ENCODE measurements at places on chromosomes 12 and 14.

GRCh38 chr12:41140117-41140516, 48.0 kb upstream of the PDZRN4 start:
- DNase-seq = no peak

GRCh38 chr12:47280543-47281300, 201.0 kb upstream of the AMIGO2 start:
- no peak for DNase-seq

DNA sequence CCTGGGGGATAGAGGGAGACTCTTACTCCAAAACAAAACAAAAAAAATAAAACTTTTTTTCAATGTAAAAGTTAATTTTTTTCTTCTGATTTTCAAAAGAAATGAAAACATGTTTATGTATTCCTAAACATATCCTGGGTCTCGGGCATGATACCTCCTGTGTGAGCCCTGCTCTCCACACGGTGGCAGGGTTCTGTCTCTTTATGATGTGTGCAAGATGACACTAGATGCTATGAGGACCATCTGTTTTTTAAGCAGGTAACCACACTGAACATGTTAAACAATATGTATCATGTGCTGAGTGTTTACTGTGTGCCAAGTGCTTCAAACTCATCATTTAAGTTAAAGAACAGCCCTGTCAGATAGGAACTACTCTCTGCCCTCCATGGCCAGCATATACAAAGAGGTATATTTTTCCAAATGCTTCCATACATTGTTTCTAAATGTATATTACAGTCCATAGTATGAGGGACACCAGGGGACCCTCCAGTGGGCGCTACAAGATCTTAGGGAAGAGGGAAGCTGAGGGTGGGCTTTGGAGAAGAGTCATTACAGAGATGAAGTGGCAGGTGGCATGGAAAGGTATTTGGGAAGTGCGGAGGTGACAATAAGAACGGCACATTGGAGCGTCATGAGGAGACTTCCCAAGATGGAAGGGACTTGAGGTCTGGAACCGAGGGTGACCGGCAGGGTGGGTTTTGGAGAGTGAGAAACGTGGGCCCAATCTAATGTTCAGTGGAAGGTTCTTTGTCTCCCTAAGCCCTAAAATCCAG, 28.5 kb downstream of the FOS start:
- DNase-seq = peak; percentile 70

- no peak for DNase-seq
Measured at GRCh38 chr12:31726575-31726974, 2.2 kb downstream of the AMN1 start.

GRCh38 chr14:104724981-104725771, 1.1 kb downstream of the ADSS1 start:
- DNase-seq = no peak

DNA sequence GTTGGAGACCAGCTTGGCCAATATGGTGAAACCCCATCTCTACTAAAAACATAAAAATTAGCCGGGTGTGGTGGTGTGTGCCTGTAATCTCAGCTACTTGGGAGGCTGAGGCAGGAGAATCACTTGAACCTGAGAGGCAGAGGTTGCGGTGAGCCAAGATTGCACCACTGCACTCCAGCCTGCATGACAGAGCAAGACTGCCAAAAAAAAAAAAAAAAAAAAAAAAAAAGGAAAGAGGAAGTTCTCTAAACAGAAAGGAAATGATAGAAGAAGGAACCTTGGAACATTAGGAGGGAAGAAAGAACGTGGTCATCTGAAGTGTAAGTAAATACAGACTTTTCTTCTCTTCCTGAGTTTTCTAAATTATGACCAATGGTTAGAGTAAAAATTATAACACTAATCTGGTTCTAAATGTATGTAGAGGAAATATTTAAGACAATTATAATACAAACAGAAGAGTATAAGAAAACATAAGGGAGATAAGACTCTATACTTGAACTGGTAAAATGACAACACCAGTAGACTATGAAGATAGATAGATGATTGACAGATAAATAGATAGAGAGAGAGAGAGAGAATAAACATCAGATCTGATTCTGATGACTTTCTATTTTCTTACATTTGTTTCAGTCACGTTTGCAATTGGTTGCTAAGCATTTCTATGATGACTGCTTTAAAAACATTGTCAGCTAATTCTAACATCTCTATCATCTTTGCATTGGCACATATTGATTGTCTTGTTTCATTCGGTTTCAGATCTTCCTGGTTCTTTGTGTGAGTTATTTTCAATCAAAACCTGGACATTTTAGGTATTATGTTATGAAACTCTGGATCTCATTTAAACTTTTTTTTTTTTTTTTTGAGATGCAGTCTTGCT, 12.9 kb upstream of the CORO1C start:
- no peak for DNase-seq

GRCh38 chr12:32644431-32644830, 34.7 kb upstream of the DNM1L start:
- DNase-seq = no peak

DNA sequence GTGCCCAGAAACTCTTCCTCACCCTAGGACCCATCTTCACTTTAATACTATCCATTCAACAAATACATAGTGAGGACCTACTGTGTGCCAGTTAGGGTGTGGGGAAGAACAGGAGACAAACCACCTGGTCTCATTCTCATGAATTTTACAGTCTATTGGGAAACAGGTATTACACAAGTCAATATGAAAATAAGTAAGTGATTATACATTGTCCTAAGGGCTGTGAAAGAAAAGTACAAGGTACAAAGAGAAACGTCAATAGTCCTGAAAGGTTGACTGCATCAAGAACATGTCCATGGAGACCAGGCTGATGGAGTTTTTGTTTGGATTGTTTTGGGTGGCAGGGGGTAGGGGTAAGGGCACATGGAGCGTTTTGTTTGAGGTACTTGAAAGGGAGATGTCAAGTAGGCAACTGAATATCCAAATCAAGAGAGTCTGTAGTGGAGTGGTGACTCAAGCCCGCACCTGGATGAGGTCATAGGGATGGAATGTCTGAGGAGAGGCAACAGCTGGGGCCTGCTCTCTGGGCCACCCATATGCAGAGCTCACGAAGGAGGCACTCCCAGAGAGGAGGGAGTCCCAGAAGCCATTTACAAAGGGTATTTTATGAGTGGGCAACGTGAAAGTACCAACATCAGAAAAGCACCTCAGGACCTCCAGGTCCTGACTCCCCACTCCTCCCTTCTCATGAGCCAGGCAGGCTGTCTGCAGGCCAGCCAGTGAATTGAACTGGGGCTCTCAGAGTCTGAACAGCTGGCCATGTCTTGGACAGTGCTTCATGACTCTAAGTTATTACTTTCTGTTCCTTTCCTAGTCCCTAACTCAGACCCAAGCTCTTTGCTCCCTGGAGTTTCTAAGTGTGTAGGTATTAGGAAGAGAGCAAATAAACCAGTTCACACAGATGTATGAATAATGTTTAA, 272.0 kb downstream of the ZFP36L1 start:
- DNase-seq = peak; percentile 90

DNA sequence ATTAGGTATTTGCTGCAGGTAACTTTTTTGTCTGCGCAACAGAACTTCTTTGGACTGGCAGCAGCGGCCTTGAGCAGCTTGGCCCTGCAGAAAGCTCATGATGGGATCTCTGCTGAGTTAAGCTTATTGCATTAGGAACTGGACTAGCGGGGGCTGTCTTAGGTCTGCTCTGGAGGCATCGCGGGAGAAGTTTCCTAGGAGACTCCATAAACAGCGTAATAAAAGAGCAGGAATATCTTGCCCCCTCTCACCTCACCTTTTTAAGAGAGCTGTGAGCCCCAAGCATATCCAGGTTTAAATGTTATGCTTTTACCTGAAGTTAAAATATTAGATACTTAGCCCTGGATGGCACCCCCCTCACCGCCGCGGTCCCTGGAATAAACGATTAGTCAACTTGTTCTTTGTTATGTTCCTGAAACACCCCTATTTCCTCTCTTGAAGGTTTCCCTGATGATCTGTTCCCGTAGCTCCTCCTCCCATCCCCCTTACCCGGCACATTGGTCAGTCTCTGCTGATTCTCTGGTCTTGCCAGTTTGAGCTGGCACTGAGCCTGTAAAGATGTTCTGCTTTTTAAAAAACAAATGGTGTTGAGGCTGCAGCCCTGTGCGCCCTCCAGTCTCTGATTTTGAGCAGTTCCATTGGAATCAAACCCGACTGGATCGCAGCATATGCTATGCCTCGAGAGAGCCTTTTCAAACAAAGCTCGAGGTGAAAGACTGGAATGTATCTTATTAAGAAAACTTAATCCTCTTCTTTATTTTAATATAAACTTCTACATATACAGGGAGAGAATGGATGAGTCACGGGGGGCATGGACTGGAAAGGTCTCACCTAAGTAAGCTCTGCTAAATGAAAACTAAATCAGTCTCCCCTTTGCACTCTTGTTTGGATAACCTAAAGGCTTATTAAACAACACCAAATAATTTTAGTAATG, 1.9 kb downstream of the MLXIP start:
- DNase-seq = peak; percentile 62

- no peak for DNase-seq
Measured at GRCh38 chr12:56382611-56383010, 20.0 kb upstream of the APOF start.

DNA sequence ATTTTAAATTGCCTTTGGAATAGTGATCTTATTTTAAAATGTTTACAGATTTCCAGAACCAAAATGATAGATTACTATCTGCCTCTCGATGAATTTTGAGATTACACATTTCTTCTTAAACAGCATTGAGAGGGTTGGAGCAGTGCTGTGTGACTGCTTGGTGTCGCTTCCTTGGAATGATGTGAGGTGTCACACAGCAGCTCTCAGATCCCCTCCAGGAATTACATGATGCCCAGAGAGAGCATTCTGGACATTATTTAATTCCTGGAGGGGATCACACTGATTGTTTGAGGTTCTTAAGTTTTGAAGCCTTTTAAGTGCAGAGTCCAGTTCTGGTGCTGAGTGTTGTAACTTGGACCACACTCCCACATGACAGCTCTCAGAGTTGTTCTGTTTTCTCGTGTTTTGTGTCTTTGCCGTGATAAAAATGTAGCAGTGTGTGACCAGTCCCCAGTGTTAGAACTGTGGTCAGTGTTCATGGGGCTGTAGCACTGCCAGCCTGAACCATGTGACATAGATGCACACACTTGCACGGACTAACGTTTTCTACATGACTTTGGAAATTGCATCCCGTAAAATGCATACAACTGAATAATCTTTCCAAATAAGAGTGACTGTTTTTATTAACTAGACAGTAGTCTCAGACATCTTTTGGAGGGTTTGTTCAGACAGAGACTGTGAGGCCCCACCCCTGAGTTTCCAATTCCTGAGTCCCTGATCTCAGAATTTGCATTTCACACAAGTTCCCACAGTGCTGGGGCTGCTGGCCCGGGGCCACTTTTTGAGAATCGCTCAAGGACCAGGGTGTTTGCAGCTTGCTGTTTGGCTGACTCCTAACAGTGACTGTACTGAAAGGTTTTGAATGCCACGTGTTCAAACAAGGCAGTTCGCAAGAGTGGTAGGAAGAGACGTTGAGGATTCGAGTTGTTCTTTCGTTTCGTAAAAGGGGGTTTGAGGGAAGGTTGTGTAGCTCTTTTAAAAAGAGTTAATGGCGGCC, 26.0 kb downstream of the XRCC3 start:
- no peak for DNase-seq

GRCh38 chr12:27185234-27186021, 58.7 kb upstream of the STK38L start:
- DNase-seq = no peak

DNA sequence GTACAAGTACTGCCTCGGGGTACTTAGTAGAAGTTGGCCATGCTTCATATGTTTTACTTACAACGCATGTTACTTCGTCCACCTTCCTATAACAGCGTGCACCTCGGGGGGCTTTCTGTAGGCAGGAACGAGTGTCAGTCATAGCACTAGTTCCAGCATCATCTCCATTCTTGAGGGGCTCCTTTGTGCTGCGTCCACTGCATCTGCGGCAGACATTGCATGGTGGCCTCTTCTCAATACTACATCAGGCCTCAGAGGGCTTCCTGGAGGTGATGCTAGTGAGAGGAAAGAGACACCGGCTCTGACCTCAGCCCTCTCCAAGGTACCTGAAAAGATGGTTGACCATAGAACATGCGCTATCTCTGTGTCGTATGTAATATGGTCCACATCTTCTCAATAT, 121.2 kb upstream of the RTL1 start:
- DNase-seq = no peak
